Chondrocyte (in vitro differentiated cells): ENCODE measurements at places on chromosomes 5 and 9. TPM values are rescaled to one million over a fixed set of nuclear protein-coding genes. Genes with fewer than 3 reads are reported as not detected.

Gene SOX30
- total RNA-seq, result not detected in 3 replicates

Gene PALM2AKAP2
- total RNA-seq, result 43.7 to 52.7 TPM (median 46.3 TPM) in 3 replicates

Gene QRFP
- not detected in 3 replicates for total RNA-seq

Gene GRPEL2
- total RNA-seq, result 13.2 to 27.3 TPM (median 25.5 TPM) in 3 replicates

Gene SEMA4D
- total RNA-seq, result 3.3 to 3.8 TPM (median 3.8 TPM) in 3 replicates

Gene GRXCR2
- total RNA-seq, result not detected in 3 replicates

Gene TLE1
- 12.2 to 17.1 TPM (median 12.6 TPM) in 3 replicates for total RNA-seq

Gene PCDHGA1
- total RNA-seq, result 0.10 to 0.23 TPM (median 0.15 TPM) in 3 replicates

Gene DDX4
- not detected in 3 replicates for total RNA-seq

Gene PCDHGA11
- 1.3 to 2.4 TPM (median 1.4 TPM) in 3 replicates for total RNA-seq

Gene GDA
- 0.22 to 0.48 TPM (median 0.33 TPM) in 3 replicates for total RNA-seq

Gene ADAMTS16
- 6.5 to 12.8 TPM (median 12.5 TPM) in 3 replicates for total RNA-seq

Gene OSMR
- 20.8 to 43.0 TPM (median 38.5 TPM) in 3 replicates for total RNA-seq

Gene SIMC1
- total RNA-seq, result 17.4 to 20.3 TPM (median 19.1 TPM) in 3 replicates

Gene OTULINL
- 4.3 to 5.6 TPM (median 5.4 TPM) in 3 replicates for total RNA-seq

Gene PURA
- 13.3 to 18.1 TPM (median 16.7 TPM) in 3 replicates for total RNA-seq

Gene FANCG
- 14.9 to 35.2 TPM (median 16.0 TPM) in 3 replicates for total RNA-seq

Gene KLF9
- total RNA-seq, result 29.8 to 32.7 TPM (median 31.0 TPM) in 3 replicates

Gene AQP7
- 0.30 to 0.80 TPM (median 0.33 TPM) in 3 replicates for total RNA-seq

Gene PITX1
- 0.18 TPM in 1 of 3 replicates, not detected in the others for total RNA-seq

Gene URM1
- 50.5 to 60.6 TPM (median 57.6 TPM) in 3 replicates for total RNA-seq

Gene SOHLH1
- total RNA-seq, result not detected in 3 replicates

Gene PPP1R2B
- total RNA-seq, result not detected in 3 replicates

Gene PCDHA4
- total RNA-seq, result 7.1 to 11.1 TPM (median 8.3 TPM) in 3 replicates

Gene ZNF883
- total RNA-seq, result 3.3 to 5.8 TPM (median 4.5 TPM) in 3 replicates

Gene ZFAND5
- 151 to 163 TPM (median 157 TPM) in 3 replicates for total RNA-seq

Gene SPINK7
- not detected in 3 replicates for total RNA-seq

Gene CARD9
- total RNA-seq, result 0.22 to 2.4 TPM (median 1.9 TPM) in 3 replicates

Gene FOXD1
- total RNA-seq, result 28.1 to 78.9 TPM (median 28.6 TPM) in 3 replicates

Gene ANKRD20A1
- 0.21 to 2.5 TPM (median 0.72 TPM) in 3 replicates for total RNA-seq

Gene SPATA31C1
- not detected in 3 replicates for total RNA-seq

Gene SPATA9
- 0.67 to 1.7 TPM (median 1.1 TPM) in 3 replicates for total RNA-seq

Gene ARID3C
- total RNA-seq, result 0.20 TPM in 1 of 3 replicates, not detected in the others

Gene TMEM174
- total RNA-seq, result not detected in 3 replicates

Gene IL3
- not detected in 3 replicates for total RNA-seq

Gene GM2A
- 21.4 to 29.1 TPM (median 21.7 TPM) in 3 replicates for total RNA-seq

Gene ACTBL2
- 0.10 TPM in 1 of 3 replicates, not detected in the others for total RNA-seq
